ENCODE measurements at places on chromosomes 6 and 20. TPM values are rescaled to one million over a fixed set of nuclear protein-coding genes. Genes with fewer than 3 reads are reported as not detected.

DNA sequence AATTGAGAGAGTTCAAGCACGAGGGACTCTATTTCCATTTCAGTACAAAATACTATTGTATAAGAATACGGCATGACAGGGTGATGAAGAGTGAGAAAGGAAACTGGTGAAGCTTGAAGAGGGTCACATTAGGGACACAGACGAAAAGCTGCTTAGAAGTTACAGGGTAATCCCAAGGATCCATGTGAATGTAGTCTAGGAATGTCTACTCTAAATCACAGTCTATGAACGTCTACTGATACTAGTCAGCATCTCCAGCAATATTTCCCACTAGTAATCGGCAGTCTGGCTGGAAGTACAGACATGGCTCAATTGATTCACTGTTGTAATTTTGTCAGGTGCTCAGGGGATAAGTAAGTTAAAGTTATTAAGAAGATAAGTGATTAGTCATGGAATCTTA is 156.4 kb downstream of the ASCC3 start:
- no peak for DNase-seq
- H3K4me1 ChIP-seq: peaks cover 21% of the 10 kb centered on the region
- no peak overlapping the region for H3K4me3 ChIP-seq
- H3K27ac ChIP-seq: no peak overlapping the region
- H3K27me3 ChIP-seq: no peaks in the 10 kb centered on the region

Gene ENPP1
- 17.7 TPM for total RNA-seq

- DNase-seq: no peak
- peaks cover 18% of the 10 kb centered on the region for H3K4me1 ChIP-seq
- H3K4me3 ChIP-seq: no peak overlapping the region
- no peak overlapping the region for H3K27ac ChIP-seq
- no peaks in the 10 kb centered on the region for H3K36me3 ChIP-seq
These were observed 219.0 kb downstream of the THBS2 start for GRCh38 chr6:169034516-169035167.

GRCh38 chr6:98092331-98092730 is 742.0 kb upstream of the POU3F2 start:
- no peak overlapping the region for H3K27ac ChIP-seq
- no peaks in the 10 kb centered on the region for H3K4me1 ChIP-seq
- no peak overlapping the region for H3K4me3 ChIP-seq
- no peaks in the 10 kb centered on the region for H3K27me3 ChIP-seq

Gene CPNE5
- 3.0 TPM for total RNA-seq

DNA sequence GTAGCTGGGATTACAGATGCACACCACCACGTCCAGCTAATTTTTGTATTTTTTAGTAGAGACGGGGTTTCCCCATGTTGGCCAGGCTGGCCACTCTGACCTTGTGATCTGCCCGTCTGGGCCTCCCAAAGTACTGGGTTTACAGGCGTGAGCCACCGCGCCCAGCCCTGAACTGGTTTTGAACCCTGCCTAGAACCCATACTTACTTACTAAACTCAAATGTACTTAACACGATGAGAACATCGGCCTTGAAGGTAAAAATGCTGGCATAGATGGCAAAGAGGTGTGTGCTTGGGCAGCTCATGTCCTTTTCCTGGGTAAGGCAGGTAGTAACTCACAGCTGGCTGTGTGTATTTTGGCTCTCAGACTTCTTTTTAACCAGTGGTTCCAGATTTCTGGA is 3.2 kb upstream of the ARMC12 start:
- H3K27ac ChIP-seq: peak overlapping the region; percentile 100
- no peaks in the 10 kb centered on the region for H3K27me3 ChIP-seq
- no peak overlapping the region for H3K4me3 ChIP-seq
- no peaks in the 10 kb centered on the region for H3K36me3 ChIP-seq
- peaks cover 87% of the 10 kb centered on the region for H3K4me1 ChIP-seq
- no peak for DNase-seq

Gene RAET1E
- not detected for total RNA-seq

GRCh38 chr6:131393433-131393832 is 179.6 kb upstream of the ARG1 start:
- H3K36me3 ChIP-seq: no peaks in the 10 kb centered on the region
- no peaks in the 10 kb centered on the region for H3K4me1 ChIP-seq
- no peak overlapping the region for H3K4me3 ChIP-seq
- H3K27ac ChIP-seq: no peak overlapping the region
- no peak for DNase-seq

Gene UBE2J1
- 35.6 TPM for total RNA-seq
